ENCODE measurements at places on chromosomes 1 and 21.

DNA sequence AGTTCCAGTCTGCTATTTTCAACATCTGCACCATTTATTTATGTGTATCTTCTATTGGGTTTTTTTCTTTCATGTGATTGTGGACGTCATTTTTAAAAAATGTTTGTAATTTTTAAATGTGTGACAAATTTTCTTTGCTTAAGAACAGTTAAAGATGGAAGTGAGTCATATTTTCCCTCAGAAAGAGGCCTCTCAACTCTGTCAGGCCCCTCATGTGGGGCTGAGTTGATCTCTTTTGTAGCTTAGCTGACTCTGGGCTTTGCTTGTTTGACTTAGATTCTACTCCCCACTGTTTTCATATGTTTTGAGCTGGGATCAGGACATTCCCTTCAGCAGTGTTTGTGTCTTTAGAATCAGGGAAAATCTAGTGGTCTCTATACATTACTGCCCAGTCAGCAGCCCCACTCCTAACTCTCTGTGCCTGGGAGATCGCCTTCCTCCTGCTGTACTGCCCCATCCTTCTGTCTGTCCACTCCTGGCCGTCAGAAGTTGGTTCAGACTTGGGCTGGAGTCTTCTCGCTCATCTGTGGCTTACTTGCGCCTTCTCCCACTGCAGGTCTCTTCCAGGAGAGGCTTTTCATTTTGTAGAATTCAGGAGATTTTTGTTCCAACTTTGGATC lies 137.4 kb downstream of the DYRK1A start:
- DNase-seq: peak; percentile 50

- no peak for DNase-seq
Measured at GRCh38 chr21:15870819-15871218, 141.0 kb downstream of the USP25 start.

DNA sequence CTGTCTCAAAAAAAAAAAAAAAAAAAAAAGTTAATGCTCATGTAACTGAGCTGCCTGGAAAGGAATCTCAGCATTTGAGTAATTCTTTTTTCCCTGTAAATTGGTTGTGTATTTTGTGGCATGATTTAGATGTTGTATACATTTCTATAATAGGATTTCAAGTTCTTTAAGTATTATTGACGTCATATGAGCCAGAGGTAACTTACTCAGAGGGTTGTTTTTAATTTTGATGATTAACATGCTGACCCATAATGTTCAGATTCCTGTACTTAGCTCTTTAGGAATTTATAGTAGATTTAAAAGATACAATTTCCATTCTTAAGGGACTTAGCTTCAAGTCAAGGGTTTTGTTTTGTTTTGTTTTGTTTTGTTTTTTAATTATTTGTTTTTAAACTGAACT lies 120.4 kb downstream of the CACHD1 start:
- no peak for DNase-seq

- DNase-seq: no peak
Measured at GRCh38 chr1:15944308-15945010, 31.4 kb downstream of the ZBTB17 start.

- DNase-seq: no peak
Measured at GRCh38 chr1:198082576-198082975, 74.2 kb upstream of the NEK7 start.

DNA sequence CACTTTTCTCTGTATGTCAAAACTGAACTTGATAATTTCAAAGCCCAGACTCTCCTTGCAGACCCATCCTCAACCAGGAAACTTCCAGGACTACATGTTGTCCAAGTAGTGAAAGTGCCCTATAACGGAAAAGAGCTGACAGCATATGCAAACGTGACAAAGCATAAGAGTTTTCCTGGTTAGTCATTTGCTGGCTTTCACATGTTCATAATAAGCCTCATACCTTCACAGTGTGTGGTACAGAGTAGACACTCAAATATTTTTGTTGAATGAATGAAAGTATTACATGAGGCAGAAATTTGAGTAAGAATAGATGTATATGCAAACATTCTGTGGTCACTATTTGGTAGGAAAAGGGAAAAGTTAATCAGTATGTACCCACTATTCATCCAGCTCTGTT lies 473.3 kb downstream of the MRPL39 start:
- DNase-seq: no peak

GRCh38 chr1:248739572-248740205 lies 15.9 kb downstream of the LYPD8 start:
- no peak for DNase-seq

- no peak for DNase-seq
Measured at GRCh38 chr1:14479865-14480264, 118.6 kb upstream of the KAZN start.

Data from foreskin fibroblast (primary cell).